Nephron progenitor cell (in vitro differentiated cells): ENCODE measurements at places on chromosomes 12 and 14.

DNA sequence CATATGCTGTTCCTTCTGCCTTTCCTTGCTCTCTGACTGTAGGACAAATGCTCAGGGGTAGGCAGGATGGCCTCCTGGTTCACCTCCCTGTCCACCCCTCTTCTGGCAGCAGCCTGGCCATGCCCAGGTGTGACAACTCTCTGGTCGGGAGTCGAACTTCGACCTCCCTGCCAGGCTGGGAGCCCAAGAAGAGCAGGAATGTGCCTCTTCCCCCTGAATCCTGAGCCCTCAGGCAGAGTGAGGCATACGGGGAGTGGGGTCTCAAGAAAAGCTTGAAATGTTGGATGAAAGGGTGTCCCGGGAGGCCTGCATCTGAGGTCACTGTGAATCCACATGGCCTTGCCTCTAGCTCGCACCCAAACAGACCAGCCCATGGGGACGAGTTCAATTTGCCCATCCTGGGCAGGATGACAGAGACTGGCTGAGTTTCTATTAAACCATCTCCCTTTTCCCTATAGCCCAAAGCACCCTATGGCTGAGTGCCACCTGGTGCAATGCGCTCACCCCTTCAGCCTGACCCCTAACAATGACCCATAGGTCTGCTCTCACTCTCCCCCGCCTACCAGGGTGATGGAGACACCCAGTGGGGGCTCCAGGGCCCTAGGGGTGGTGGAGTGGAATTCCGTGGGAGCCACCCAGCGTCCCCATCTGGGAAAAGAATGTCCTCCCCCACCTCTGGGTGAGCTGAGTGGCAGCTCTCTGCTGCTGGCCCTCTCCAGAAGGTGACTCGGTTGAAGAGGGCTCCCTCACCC, 52.9 kb upstream of the DIO3 start:
- DNase-seq: no peak

DNA sequence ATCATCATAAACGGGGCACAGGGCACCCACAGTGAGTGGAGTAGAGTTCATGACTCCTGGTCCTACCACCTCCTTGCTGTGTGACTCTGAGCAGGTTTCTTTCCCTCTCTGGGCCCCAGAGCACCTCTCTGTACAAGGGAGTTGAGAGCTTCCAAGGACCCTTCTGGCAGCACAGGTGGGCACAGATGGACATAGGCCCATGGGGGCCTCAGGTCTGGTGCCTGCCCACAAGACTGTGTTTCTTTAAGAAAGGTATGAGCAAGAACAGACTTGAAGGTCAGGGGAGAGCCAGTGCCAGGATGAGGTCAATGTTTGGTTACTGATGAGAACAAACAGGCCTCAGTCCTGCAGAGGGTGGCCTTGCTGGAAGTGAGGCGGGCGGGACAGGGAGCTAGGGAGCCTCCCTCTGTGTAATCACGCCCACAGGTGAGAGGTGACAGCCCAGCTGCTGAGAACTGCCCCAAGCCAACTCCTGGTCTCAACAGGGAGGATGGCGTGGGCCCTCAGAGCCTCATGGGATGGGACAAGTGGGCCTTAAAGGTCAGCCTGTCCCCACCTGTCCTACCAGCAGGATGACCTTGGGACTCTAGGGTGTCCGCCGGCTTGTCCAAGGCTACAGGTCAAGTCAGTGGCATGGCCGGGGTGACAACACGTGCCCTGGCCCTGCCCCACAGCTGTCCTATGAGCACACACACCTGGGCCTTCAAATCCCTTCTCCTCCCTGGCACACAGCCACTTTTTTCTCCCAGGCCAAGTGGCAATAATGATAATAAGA, 49.1 kb downstream of the CCDC85C start:
- no peak for DNase-seq

DNA sequence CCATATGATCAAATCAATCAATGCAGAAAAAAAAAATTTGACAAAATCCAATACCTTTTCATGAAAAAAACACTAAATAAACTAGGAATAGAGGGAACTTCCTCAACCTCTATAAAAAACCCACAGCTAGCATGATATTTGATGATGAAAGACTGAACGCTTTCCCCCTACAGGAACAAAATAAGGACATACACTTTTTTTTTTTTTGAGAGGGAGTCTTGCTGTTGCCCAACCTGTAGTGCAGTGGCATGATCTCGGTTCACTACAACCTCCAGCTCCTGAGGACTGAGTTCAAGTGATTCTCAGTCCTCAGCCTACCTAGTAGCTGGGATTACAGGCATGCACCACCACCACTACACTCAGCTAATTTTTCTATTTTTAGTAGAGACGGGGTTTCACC, 17.9 kb upstream of the CAMKK2 start:
- DNase-seq: no peak

GRCh38 chr12:116636608-116637519, 77.7 kb downstream of the MAP1LC3B2 start:
- DNase-seq: no peak

DNA sequence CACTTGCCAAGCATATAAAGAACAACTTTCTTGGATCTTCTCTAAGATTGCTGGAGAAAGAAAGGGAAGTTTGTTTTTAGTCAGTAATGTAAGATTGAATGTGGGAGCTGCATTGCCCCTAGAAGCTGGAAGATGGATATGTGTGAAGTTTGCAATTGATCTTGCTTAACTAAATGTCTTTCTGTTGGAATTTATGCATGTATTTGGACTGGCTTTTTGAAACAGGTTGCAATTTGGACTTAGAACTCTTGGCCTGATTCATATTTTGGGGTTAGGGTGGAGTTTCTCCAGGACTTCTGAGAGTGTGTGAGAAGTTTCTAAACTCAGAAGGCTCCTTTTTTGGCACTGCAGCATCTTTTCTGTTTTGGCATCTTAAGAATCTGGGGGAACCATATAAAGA, 26.4 kb downstream of the IFT43 start:
- no peak for DNase-seq

DNA sequence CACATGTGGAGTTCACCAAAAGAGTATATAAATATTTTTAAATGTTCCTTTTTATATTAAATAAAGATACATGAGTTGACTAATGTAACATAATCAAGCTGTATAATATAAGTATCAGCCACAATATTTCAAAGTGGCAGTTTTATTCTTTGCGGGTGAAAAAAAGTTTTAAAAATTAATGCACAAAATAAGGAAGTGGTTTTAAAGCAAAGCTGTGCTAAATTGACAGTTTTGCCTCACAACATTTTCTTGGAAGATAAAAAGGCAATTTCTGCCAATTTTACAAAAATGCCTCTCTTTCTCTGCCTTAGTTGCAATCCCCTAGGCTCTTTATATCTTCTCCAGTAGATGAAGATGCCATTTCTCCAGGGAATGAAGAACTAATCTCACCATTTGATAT, 719.1 kb downstream of the C12orf50 start:
- DNase-seq: no peak

DNA sequence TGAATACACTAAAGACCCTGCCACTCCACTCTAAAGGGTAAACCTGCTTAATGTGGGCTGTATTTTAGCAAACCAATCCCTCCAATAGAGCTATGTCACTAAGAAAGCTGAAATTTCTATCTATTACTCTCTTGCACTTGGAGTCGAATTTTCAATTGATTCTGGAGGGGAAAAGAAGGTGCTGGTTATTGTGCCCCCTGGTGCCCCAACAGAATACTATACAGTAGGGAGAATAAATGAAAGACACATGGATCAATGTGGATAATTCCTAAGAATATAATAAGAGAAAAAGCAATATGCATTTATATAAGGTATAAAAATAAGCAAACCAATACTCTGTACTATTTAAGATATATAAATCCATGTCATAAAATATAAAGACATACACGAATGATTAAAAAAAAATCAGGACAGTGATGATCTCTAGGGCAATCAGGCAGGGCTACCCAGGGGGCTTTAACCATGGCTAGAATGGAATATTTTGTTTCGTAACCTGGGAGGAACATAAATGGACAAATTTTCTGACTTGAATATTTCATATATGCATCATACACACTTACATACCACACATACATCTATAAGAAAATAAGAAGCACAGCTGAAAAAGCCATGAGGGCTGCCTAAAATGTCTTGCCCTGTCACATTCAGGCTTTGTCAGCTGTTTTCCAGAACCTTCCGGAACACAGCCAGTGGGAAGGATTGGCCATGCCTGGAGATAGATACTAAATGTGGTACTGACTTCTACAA, 54.4 kb downstream of the EFCAB11 start:
- no peak for DNase-seq
